AG10803 (cell line): ENCODE measurements at places on chromosomes 12 and 14.

GRCh38 chr12:47805417-47805816 lies 14.3 kb downstream of the HDAC7 start:
- DNase-seq = no peak

- DNase-seq = peak; percentile 21
Observed at GRCh38 chr12:117968826-117969659, at the start of gene KSR2. Gene KSR2 (minus strand): TSS chr12:117968990. CDS start chr12:117968255, 735 bp downstream.

- DNase-seq = peak; percentile 72
Observed at GRCh38 chr14:91177073-91178034, 63.5 kb downstream of the DGLUCY start.

DNA sequence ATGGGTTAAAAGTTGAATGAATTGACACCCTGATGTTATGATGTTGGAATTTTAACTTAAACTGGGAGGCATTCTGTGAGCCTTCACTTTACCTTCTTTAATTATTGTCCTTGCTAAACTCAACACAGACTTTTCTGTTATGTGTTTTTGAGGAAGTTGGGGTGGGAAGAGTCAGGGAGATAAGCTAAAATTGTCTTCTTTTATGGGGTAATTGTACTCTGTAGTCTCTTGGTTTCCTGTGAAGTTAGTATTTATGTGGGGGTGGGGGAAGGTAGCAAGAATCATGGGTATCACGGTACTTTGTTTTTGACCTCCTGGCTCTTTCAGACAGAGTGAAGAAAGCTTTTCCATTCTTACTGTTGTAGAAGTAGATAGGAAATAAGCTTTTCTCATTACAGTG lies 32.9 kb downstream of the RAB21 start:
- DNase-seq = no peak

- DNase-seq = peak; percentile 64
Observed at GRCh38 chr14:22545842-22546721, 42.9 kb downstream of the DAD1 start.

GRCh38 chr14:49642163-49642562 lies 7.1 kb upstream of the DNAAF2 start:
- no peak for DNase-seq

DNA sequence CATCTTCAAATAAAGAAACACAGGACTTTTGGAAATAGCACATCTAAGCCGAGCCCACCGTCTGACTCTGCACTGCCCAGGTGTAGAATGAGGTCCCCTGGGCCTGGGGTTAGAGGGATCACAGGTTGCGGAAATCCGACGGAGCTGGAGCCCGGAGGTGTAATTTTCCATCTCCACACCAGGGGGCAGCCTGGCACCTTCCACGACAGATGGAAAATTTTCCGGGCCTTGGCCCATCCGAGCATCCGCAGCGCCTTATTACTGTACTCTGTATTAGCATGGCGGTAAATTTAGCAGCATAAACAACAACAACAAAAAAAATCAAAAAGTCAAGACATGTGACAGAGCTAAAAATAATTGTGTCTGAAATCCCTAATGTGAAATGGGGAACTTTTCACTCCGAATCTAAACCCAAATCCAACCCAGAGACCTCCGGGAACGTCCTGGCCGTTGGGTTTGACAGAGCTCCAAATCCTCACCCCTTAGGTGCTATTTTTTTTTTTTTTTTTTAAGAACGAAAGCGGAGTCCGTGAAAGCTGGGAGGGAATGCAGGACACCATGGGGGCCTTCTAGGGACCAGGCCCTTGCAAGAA lies 93.9 kb downstream of the KSR2 start:
- DNase-seq = peak; percentile 62

- no peak for DNase-seq
Observed at GRCh38 chr14:99028521-99028920, 243.5 kb downstream of the BCL11B start.

- no peak for DNase-seq
Observed at GRCh38 chr14:103164006-103164405, 40.7 kb downstream of the TNFAIP2 start.

- no peak for DNase-seq
Observed at GRCh38 chr14:48027115-48027514, 351.7 kb upstream of the MDGA2 start.

- no peak for DNase-seq
Observed at GRCh38 chr14:95652690-95653089, 33.5 kb upstream of the TCL1B start.

DNA sequence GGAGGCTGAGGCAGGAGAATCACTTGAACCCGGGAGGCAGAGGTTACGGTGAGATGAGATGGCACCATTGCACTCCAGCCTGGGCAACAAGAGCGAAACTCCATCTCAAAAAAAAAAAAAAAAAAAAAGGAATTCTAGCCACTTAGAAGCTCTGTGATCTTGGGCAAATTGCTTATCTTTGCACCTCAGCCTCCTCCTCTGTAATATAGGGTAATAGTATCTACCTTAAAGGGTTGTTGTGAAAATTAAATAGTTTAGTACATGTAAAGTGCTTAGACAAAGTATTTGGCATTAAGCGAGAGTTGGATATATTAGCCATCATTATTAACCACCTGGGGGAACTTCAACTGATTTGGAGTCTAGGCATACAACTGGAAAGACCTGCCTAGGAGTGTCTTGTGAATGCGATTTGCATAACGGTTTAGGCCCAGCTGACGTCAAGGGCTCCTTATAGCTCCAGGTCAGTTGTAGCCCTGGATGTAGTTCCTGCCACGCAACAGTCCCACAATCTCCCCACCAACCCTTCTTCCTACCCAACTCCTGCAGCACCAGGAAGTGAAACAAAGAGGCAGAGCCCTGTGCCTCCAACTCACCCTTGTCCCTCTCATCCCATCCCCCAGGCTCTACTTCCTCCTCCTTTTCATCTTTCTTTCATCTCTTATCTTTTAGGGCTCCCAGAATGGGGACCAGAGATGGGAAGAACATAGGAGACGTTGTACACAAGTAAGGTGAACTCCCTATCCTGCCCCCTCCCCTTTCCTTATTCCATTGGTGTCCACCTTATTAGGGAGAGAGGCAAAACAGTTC lies 2.1 kb upstream of the IL23A start:
- DNase-seq = no peak

DNA sequence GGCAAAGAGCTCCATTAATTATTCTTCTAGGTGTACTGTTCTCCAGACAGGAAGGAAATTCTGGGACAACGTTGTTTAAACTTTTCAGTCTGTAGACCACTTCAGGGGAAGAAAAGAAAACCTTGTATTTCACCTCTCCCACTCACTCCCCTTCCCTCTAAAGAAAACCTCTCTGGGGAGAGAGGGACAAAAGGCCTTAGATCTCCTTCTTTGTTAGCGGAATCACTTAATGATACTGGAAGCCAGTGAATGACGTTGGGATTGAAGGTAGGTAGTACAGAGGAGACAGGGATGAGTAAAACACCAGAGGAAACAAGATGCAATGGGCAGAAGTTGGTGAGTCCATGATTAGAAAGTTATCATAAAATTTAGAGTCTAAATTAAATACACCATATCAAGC lies 38.7 kb upstream of the SGPP1 start:
- DNase-seq = no peak

DNA sequence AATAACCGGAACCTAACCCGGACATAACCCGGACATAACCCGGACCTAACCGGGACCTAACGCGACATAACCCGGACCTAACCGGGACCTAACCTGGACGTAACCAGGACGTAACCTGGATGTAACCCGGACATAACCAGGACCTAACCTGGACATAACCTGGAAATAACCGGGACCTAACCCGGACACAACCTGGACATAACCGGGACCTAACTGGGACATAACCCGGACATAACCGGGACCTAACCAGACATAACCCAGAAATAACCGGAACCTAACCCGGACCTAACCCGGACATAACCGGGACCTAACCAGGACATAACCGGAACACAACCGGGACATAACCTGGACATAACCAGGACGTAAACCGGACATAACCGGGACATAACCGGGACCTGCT lies 6.7 kb upstream of the FBRSL1 start:
- no peak for DNase-seq

GRCh38 chr14:21997300-21997699 lies 323.7 kb upstream of the OR4E1 start:
- DNase-seq = no peak
